Activated naive CD8-positive, alpha-beta T cell treated with anti-CD3 and anti-CD28 coated beads for 36 hours (primary cell): ENCODE measurements at places on chromosomes 1 and 21. TPM values are rescaled to one million over a fixed set of nuclear protein-coding genes. Genes with fewer than 3 reads are reported as not detected.

- no peak for DNase-seq
Measured at GRCh38 chr21:28775071-28775470, 217.6 kb downstream of the LTN1 start.

KDF1 gene
- 0.47 TPM for total RNA-seq

GRCh38 chr1:220983877-220984635 lies 104.8 kb downstream of the HLX start:
- no peak for DNase-seq

DNA sequence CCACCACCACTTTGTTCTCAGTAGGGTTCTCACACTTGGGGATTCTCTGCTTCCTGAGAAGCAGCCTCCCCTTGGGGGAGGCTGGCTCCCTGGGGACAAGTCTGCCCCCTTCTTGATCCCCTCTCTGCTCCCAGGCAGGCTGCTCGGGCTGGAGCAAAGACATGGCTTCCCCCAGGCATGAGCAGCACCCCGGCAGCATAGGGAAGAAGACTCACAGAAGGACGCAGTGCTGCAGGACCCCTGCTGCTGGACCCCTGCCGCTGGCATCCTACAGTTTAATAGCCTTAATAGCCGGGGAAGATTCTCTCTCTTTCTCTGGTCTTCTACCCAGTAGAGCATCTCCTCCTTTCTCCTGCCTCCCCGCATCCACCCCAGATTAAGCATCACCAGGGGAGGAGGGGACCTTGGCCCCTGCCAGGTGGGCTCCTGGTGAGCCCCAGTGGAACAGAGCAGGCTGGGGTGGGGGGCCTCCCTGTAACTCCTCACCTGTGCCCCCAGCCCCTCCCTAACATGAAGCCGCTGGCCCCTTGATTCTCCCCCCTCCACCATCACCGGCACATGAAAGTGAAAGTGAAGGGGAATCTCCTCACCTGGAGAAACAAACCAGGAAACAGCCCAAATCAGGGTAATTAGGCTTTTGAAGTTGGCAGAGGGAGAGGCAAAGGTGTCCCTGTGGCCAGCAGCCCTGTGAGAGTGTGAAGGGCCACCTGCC lies 2.5 kb downstream of the WNT3A start:
- no peak for DNase-seq

DNA sequence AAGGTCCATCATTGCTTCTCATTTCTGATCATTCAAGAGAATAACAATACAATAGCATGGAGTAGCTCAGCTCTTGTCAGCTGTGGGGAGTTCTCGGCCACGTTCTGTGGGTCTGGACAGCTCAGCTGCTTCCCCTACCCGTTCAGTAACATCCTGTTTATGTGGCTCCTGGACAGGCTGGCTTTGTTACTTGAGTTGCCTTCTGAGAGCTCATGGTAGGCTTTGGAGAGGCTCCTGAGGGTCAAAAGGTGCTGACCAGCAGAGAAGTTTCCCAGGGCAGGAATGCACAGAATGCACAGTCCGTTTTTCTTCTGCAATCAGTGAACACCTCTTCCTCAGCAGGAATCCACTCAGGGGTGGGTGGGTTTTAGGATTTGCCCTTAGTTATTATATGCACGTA lies 36.0 kb downstream of the KAZN start:
- DNase-seq: no peak

DNA sequence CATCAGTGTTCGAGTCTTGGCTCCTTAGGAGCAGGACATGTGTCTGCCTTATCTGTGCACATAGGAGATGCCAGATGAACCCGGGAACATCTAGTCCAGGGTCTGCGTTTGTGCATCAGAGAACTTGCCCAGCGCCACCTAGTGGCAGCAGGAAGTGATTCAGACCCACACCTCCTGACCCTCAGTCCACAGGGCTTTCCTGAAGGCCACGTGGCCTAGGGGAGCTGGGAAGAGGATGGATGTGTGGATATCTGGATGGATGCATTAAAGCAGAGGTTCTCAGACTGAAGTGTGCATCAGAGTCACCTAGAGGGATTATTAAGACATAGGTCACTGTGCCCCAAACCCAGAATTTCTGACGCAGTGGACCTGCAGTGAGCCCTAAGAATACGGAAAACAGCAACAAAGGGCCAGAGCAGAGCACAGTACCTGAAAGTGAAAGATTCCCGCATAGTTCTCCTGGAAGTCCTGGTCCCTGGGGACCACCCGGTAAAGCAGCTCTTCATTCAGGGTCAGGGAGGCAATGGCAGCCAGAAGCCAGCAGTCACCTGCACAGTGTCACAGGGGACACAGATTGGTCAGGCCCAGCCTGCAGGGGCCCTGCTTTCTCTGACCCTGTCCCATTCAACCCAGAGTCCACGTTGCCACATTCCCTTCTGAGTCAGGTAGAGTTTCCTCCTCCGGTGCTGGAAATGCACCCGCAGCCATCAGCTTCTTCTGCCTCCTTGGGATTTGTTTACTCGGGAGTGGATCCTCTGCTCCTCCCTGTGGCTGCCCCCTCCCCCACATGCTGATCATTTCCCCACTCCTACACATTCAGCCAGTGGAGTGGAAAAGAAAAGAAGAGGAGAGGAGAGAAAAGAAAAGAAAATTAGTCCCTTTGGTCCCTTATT lies 37.0 kb downstream of the CAPN8 start:
- peak; percentile 30 for DNase-seq

ID3 gene
- total RNA-seq: 59.1 TPM

KRTAP11-1 gene
- total RNA-seq: not detected
